Activated CD8-positive, alpha-beta T cell treated with anti-CD3 and anti-CD28 coated beads for 36 hours (primary cell): ENCODE measurements at places on chromosomes 11 and 22. TPM values are rescaled to one million over a fixed set of nuclear protein-coding genes. Genes with fewer than 3 reads are reported as not detected.

DNA sequence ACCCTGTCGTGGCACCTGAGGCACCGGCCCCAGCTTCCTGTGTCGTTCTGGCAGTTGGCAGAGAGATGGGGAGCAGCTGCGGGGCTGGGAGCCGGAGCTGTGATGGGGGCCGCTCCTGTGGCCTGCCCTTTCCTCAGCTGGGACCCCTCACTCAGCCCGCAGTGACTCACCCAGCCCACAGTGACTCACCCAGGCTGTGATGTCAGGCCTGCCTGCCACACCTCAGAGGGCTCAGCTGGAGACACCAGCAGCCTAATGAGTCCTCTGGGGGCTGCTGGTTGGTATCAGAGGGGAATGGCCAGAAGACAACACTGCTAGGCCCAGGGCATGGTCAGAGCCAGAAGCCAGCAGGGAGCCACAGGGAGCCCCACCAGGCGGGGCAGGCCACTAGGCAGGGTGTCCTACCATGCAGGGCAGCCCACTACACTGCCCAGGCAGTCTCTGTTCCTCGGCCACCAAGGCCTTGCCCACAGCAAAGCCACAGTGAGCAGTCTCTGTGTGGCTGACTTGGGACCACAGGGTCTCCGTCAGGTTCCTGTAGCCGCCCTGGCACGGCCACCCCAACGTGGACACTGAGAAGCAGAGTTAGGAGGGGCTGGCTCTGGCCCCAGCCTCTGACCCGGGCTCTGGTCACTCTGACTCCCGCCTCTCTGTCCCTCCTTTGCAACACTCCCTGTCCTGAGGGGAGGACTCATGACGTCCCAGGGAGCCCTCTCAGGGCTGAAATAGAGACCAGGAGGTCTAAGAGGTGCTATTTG lies 4.2 kb upstream of the FXYD2 start:
- H3K4me3 ChIP-seq: peak overlapping the region; percentile 42
- peaks cover 68% of the 10 kb centered on the region for H3K4me1 ChIP-seq
- H3K36me3 ChIP-seq: no peaks in the 10 kb centered on the region
- peak overlapping the region; percentile 77 for H3K27ac ChIP-seq
- DNase-seq: peak; percentile 97
- H3K27me3 ChIP-seq: no peaks in the 10 kb centered on the region

DNA sequence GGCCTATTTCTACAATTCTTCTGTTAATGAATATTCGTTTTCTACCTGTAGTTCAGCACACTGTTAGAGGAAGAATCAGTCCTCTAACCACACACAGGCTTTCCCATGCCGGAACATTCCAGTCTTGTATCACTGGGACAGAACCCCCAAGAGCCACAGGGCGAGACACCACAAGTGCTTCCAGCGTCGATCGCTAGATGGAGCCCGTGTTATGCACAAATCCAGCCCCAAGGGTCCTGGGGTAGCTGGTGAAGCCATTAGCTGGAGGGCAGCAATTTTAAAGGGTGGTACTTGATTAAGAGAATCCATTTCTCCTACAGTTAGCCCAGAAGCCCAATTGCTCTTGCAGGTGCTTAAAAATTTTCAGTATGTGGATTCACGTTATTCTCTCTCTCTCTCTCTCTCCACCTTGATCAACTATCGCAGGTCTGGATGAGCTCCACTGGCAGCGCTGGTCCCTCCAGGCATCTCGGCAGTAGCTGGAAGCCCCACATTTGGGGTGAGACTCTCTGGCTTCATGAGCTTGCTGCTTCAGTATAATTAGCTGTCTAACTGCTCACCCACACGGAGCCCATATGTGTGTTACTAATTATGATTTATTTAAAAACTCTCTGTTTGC lies 148.2 kb upstream of the SNX19 start:
- H3K4me1 ChIP-seq: no peaks in the 10 kb centered on the region
- H3K27me3 ChIP-seq: peaks cover 6% of the 10 kb centered on the region
- H3K4me3 ChIP-seq: no peak overlapping the region
- DNase-seq: peak; percentile 48

DNA sequence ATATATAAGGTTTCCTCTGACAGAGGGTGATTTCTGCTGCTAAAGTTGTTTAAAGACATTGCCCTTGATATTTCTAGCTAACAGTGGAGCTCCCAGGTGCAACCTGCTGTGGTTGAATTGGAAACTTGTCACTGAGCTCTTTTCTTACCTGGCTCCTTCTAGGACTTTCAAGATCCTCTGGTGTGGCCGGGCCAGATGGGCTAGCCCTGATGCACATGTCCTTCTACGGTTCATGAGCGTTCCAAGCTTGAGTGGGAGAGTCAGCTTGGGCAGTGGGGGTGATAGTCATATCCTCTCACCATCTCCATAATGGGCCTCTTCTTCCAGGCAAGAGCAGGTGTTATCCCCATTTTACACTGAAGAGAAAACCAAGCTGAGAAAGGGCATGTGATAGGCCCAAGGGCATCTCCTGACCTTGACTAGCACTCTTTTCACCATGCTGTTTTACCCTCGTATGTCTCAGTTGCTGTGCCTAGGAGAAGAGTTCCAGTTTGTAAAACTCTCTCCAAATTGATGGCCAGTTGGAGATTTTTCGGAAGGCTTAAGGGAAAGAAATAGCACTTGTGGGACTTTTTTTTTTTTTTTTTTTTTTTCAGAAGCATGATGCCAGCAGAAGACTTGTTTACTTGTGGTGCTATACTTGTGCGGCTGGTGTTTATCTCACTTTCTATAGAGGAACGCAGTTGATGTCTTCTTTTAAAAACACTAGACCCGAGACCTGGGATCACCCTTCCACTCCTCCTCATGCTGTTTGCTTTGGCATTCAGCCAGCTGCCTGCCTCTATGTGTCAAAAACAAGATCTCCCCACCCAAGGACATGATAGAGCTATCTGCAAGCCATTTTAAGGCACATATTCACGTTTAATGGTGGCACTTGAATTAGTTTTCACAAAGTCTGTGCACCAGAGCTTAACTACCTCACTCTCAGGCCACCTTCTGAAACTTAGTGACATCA lies 32.6 kb downstream of the TEAD1 start:
- no peak for DNase-seq
- no peak overlapping the region for H3K27ac ChIP-seq
- H3K36me3 ChIP-seq: no peaks in the 10 kb centered on the region
- H3K27me3 ChIP-seq: peaks cover 47% of the 10 kb centered on the region
- no peaks in the 10 kb centered on the region for H3K4me1 ChIP-seq
- no peak overlapping the region for H3K4me3 ChIP-seq

DNA sequence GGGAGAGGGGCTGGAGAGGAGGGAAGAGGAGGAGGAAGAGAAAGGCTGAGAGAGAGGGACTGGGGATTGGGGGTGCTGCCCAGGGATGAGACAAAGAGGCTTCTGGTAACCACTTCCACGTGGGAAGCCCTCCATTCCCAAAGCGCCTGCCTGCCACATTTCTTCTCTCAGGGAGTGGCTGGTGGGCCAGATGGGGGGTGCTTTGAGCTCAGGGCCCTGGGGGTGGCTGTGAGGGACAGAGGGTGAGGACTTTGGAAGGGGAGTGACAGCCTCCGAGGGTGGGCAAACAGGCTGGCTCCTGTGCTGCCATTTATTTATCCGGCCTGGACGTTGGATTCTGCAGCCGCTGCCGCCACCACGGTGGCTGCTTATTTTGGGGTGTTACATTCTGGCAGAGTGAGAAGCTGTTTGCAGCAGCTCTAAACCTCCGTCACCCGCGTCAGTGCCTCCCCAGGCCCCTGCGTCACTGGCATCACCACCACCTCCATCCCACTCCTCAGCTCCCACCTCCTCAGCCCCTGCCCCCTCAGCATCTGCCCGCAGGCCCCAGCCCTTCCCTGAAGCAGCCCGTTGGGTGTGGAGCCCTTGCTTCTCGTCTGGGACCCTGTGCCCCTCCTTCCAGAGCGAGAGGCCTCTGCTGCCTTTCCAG lies 1.6 kb downstream of the RTN4RL2 start:
- no peak for DNase-seq
- H3K27me3 ChIP-seq: peaks cover 31% of the 10 kb centered on the region

- no peak overlapping the region for H3K4me3 ChIP-seq
- peaks cover 19% of the 10 kb centered on the region for H3K27me3 ChIP-seq
- H3K27ac ChIP-seq: no peak overlapping the region
Measured at GRCh38 chr11:70666311-70666710, 268.0 kb downstream of the CTTN start.

F2 gene
- not detected for total RNA-seq

DNA sequence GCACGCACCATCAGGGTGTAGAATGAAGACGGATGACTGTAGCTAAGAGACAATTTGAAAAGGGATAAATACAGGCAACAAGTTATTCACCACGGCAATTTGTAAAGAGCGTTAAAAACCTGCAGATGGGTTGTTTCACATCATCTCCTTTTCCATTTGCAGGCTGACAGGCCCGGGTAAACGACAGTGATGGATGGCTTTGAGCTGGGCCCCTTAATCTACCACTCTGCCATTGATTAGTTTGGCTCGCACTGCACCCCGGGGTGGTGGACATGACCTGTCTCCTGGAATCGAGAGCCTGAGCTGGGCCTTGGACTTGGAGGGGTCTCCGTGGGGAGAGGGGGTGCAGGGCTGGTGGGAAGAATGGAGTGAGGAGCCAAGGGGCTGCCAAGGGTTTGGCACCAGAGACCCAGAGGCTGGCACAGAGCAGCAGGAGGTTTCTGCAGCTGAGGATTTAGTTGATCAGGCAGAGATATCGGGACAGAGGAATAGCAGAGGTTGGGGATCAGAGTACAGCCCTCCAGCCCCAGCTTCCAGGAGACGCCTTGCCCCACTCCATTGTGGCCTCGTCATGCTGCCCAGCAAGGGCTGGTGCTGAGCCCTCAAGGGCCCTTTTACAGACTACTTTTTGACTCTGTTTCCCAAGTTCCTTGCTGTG lies 110.6 kb upstream of the NECTIN1 start:
- H3K27me3 ChIP-seq: peaks cover 9% of the 10 kb centered on the region
- H3K4me3 ChIP-seq: no peak overlapping the region
- no peaks in the 10 kb centered on the region for H3K36me3 ChIP-seq
- peaks cover 4% of the 10 kb centered on the region for H3K4me1 ChIP-seq
- DNase-seq: no peak

DNA sequence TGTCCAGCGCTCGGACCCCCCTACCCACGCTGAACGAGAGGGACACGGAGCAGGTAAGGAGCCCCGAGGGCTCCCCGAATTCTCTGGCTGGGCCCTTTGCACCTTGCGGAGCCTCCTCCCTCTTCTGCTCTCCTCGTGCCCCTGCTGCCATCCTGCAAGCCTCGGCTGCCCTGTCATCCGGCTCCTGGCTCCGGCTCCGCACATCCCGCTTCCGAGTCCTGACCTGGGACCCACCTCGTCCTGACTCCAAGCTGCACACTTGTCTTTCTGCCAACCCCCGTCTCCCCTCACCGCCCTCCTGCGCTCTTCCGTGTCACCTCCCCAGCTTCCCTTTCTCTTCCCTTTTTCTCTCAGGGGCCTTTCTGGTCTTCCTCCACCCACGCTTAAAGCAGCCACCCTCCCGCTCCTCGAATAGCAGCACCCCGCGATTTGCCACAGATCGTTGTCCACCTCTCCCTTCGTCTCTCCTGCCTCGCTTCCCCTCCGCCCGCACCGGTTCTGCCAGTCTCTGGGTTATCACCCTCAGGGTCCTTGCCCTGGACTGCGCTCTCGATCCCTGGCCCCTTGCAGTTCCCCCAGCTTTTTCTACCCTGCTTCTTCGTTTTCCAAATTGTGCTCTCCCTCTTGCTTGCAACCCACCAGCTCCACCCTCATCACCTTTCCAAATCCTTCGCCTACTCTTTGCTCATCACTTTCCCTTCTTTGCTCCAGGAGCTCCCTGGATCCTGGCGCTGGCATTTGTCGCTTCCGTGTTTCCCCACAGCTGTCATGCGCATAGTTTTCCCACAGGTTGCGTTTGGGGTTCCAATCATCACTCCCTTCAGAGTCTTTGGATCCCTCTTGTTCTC lies 822 bp downstream of the MARK2 start:
- H3K4me1 ChIP-seq: peaks cover 55% of the 10 kb centered on the region
- DNase-seq: peak; percentile 61
- H3K27me3 ChIP-seq: no peaks in the 10 kb centered on the region
- peak overlapping the region; percentile 93 for H3K27ac ChIP-seq

- H3K36me3 ChIP-seq: no peaks in the 10 kb centered on the region
- DNase-seq: no peak
- H3K27me3 ChIP-seq: no peaks in the 10 kb centered on the region
- H3K4me3 ChIP-seq: no peak overlapping the region
Measured at GRCh38 chr11:29527391-29527936, 489.4 kb downstream of the KCNA4 start.

GRCh38 chr11:59418156-59418555 lies 8.1 kb downstream of the OR5A2 start:
- no peak overlapping the region for H3K4me3 ChIP-seq
- peaks cover 7% of the 10 kb centered on the region for H3K27me3 ChIP-seq
- peaks cover 12% of the 10 kb centered on the region for H3K4me1 ChIP-seq
- H3K27ac ChIP-seq: no peak overlapping the region

CSNK2A3 gene
- 4.2 TPM for total RNA-seq

SYNGR1 gene
- 2.4 TPM for total RNA-seq
